ENCODE measurements at places on chromosomes 6 and 20.
A peak's percentile ranks its signal among the peaks of the same experiment; 100 is the strongest.

GRCh38 chr20:6660441-6660840 is 107.0 kb upstream of the BMP2 start:
- no peak for DNase-seq

DNA sequence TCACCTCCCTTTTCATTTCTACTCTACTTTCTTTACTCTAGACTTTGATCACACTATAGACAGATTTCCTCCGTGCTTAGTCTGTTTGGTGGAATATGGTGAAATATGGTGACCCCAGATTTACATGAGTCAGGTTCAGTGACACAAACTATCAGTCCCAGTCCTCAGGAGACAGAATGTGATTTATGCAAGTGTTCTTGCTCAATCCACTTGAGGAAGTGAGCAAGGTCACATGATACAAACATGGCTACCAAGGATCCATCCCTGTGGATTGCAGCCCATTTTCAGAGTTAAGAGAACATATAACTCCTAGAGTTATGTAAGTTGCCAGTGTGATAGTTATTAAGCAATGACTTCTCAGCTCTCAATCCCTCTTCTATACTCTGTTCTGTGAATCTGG is 23.7 kb upstream of the TSHZ2 start:
- DNase-seq: no peak

DNA sequence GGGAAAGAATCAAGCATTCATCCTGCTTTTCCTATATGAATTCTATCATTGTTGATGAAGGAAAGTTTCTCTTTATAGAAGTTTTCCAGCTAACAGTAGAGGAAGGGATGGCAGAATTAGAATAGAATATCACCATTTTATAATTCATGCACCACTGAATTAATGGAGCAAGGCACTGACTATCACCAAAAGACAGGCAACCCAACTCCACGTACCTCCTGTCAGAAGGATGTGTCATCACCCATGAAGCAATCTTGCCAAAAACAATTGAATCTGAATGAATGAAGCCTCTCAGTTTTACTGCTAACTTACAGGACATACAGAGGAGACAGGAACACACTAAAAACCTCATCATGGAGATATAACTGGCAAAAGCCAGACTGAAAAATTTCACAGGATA is 122.4 kb downstream of the NFATC2 start:
- DNase-seq: no peak

- no peak for DNase-seq
Measured at GRCh38 chr6:127118298-127119101, at the start of gene RSPO3. RSPO3 (plus strand) TSS chr6:127118671; CDS start chr6:127119193, 522 bp downstream.

DNA sequence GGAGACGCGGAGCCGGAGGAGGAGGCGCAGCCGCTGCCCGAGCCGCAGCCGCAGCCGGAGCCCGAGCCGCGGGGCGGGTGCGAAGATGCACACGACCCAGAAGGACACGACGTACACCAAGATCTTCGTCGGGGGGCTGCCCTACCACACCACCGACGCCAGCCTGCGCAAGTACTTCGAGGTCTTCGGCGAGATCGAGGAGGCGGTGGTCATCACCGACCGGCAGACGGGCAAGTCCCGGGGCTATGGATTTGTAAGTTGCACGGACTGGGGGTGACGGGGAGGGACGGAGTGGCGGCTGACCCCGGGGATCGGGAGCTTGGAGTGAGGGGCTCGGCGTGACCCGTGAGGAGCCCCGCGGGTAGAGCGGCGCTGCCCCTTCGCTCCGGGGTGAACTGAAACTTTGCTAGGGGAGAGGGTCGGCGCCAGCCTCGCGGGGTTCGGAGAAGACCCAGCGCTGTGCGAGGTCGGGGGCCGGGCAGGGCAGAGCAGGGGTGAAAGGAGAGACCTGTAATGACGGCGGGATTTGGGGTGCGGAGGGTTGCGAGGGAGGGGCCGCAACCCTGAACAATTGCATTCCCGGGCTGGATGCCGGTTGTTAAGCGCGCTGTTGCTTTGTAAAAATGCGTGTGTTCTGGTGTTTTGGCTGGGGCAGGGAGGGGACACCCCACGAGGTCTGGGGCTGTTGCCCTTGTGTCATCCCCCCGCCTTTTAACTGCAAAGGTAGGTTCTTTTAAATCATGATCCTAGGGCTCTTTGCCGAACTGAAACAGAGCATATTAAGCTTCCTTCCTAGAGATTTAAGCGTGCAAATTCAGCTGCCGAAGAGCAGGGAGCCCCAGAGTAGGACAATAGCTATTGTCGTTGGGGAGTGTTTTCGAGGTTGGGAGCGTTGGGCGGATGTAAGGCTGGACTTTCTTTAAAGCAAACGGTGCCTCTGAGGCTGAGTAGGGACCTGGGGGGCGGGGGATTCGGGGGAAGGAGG is 628 bp downstream of the RBM24 start:
- DNase-seq: no peak

GRCh38 chr6:127971945-127972391 is 71.1 kb upstream of the THEMIS start:
- DNase-seq: no peak

- DNase-seq: no peak
Measured at GRCh38 chr6:13368731-13369115, 40.4 kb upstream of the TBC1D7 start.

DNA sequence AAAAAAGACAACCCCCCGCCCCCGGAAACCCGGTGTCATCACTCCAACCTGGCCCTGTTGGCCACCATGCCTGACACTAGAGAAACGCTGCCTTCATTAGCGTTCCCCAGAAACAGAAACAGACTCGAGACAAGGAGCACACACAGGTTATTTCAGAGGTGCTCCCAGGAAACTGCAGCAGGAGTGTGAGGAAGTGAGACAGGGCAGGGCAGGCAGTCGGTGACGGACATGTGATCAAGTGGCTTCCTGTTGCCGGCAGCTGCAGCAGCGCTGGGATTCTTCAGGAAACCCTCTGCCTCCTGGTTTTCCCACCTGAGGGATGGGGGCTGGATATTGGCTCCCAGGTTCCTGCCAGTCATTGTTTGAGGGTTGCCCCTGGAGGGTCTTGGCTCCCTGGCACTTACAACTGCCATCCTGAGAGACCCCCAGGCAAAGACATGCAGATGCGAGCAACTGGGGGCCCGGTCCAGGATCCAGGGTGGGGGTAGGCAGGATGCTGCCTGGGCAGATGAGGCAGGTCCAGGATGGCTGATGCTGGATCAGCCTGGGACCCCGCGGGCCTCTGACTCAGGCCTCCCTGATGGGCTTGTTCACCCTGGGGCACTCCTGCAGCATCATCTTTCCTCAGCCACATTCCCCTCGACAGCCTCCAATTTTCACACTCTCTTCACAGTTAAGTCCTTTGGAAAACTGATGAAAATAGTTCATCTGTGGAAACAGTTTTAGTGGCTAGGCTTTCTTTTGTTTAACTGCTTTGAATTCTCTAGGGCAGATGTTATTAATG is 150.7 kb upstream of the SYNDIG1 start:
- no peak for DNase-seq

DNA sequence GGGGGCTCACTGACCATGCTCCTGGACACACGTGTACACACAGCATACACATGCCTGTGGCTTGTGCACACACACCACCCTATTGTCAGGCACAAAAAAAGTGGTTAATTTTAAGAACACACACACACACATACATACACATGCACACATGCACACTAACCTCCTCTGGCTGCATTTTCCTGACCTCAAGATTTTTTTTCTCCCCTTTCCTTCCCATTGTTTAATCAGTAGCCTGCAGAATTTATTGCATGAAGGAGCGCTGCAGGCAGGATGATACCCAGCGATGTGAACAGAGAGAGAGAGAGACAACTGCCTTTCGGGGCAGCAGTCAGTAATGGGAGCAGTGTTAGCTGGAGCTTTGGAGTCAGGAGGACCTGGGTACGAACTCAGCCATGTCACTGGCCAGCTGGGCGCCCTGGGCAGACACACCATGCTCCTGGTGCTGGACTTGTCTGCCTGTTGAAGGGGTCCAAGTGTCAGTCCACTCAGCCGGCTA is 990 bp upstream of the TRAF3IP2 start:
- no peak for DNase-seq

GRCh38 chr20:2358006-2358405 is 22.7 kb upstream of the TGM6 start:
- no peak for DNase-seq

DNA sequence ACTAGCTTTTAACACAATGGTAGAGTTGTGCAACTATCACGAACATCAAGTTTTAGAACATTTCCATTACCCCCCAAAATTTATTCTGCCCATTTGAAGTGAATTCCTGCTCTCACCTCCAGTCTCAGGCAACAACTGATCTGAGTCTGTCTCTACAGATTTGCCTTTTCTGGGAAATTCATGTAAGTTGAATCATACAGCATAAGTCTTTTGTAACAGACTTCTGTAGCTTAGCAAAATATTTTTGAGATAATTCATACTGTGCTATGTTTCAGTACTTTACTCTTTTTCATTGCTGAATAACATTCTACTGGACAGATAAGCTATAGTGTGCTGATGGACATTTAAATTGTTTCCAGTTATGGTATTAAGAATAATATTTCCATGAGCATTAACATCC is 447.3 kb upstream of the GJE1 start:
- no peak for DNase-seq

DNA sequence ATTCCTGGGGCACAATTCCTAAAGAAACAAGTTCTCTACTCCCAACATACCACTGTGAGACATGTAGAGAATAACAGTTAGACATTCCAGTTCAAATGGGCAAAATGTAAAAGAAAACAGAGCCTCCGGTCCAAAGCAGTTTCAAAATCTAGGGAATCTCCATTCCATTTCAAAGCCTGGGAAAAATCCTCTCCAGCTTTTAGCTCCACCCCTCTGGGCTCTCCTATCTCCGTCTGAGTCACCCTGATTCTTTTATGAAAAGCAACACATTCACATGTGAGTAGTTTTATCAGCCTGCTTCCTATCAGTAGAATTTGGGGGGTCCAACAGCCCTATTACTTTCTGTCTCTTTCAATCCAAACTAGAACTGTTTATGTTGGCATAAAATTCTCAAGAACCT is 3.7 kb downstream of the CSNK2A1 start:
- no peak for DNase-seq

GRCh38 chr6:46044881-46045617 is 29.4 kb upstream of the CLIC5 start:
- no peak for DNase-seq

DNA sequence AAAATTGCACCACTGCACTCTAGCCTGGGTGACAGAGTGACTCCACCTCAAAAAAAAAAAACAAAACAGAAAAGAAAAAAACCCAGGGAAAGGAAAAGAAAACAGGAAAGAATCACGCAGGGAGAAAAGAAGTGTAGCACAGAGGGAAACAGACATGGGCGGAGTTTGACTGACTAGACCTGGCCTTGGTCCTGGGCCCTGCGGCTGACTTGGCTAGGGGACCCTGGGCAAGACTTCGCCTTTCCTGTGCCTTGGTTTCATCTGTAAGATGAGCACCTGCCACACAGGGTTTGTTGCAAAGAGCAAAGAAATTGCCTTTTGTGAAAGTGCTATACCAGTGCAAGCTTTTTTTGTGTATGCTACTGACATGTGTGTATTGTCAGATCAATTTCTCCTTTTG is 71.3 kb upstream of the KCNG1 start:
- no peak for DNase-seq

GRCh38 chr6:147108259-147108910 is 95.8 kb upstream of the STXBP5 start:
- no peak for DNase-seq

- DNase-seq: no peak
Measured at GRCh38 chr6:43125119-43125518, 46.0 kb upstream of the SRF start.

- no peak for DNase-seq
Measured at GRCh38 chr20:48921883-48922820, 641 bp downstream of the ARFGEF2 start.

DNA sequence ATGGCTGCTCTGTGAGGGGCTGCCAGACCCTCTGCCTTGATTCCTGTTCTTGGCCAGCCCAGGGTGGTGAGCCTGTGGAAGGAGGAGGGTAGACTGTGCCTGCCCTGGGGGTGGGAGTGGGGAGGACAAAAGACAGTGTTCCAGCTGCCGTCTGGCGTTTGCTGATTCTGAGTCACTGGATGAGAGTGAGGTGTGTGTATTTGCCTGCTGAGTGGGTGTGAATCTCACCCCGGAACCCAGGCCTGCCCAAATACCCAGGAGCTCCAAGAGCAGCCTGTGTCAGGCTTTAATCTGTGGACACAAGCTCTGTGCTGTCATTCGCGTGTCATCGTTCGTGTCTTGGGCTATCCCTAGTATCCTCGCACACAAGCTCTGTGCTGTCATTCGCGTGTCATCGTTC is 2.6 kb upstream of the LKAAEAR1 start:
- DNase-seq: no peak

DNA sequence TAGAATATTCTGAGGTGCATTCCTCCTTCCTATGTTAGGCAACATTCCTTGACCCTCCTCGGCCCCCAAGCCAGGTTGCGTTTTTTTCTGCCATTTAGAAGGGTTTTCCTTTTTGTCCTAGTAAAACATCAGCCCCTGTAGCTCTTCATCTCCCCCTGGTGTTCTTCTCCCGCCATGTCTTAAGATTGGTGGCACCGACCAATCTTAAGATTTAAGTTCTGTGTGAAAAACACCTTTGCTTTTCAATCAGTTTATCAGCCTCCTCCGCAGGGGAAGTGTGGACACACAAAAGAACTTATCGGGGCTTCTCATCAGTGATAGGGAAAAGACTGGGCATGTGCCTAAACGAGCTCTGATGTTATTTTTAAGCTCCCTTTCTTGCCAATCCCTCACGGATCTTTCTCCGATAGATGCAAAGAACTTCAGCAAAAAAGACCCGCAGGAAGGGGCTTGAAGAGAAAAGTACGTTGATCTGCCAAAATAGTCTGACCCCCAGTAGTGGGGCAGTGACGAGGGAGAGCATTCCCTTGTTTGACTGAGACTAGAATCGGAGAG is 719 bp upstream of the EDN1 start:
- DNase-seq: peak; percentile 26

DNA sequence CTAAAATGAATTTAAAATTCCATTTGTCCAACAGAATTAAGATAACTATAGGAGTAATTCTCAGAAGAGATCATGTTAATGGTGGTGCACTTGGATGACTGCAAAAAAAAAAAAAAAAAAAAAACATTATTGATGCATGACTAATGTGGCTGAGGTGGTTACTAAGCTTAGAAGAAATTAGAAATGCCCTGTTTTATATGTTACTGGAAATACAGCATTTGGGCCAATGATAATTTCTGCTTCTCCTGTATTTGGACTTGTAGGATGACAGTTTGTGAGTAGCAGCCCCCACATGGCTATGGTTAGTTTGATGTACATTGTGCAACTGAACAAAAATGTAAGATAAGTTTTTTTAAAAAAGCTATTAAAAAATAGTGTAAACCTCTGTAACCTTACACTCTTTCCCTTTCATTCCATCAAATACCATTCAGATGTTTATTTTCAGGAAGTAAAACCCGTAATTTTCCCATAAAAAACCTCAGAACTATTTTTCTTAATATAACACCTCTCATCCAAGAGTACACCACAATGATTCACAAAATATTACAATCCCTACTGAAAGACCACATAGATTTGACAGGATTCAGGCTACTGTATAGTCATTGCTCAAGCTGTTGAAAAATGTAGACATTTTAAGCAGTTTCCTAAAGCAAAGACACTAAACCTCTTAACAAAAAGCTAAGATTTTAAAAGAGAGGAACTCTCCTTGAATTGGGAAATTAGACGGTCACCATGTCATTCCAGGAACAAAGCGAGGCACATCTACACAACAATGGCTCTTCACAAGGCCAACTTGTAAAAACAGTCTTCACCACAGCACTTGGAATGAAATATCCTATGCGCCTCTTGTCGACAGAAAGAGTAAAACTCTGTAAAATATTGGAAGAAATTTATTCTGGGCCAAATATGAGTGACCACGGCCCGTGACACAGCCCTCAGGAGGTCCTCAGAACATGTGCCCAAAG is 83.0 kb downstream of the WDR27 start:
- no peak for DNase-seq
